ENCODE measurements at places on chromosomes 13 and 19. TPM values are rescaled to one million over a fixed set of nuclear protein-coding genes. Genes with fewer than 3 reads are reported as not detected.

Gene RETN
- total RNA-seq, result not detected

Gene ITGBL1
- total RNA-seq, result 56.5 TPM

Gene PLVAP
- total RNA-seq, result 0.50 TPM

Gene PSG1
- 0.62 TPM for total RNA-seq

Gene ZSCAN4
- not detected for total RNA-seq

Gene VSTM2B
- not detected for total RNA-seq

Gene EFNA2
- not detected for total RNA-seq

Gene URAD
- total RNA-seq, result not detected

Gene CALR
- total RNA-seq, result 1,588 TPM

Gene ZNF260
- total RNA-seq, result 9.2 TPM

Gene PRODH2
- not detected for total RNA-seq
